ENCODE measurements at places on chromosomes 1 and 21.

- DNase-seq = no peak
Measured at GRCh38 chr1:6349254-6349943, 44.2 kb downstream of the ACOT7 start.

GRCh38 chr1:233570216-233570615, 43.7 kb upstream of the KCNK1 start:
- DNase-seq = no peak

GRCh38 chr1:87812871-87813577, 484.3 kb downstream of the LMO4 start:
- DNase-seq = no peak

DNA sequence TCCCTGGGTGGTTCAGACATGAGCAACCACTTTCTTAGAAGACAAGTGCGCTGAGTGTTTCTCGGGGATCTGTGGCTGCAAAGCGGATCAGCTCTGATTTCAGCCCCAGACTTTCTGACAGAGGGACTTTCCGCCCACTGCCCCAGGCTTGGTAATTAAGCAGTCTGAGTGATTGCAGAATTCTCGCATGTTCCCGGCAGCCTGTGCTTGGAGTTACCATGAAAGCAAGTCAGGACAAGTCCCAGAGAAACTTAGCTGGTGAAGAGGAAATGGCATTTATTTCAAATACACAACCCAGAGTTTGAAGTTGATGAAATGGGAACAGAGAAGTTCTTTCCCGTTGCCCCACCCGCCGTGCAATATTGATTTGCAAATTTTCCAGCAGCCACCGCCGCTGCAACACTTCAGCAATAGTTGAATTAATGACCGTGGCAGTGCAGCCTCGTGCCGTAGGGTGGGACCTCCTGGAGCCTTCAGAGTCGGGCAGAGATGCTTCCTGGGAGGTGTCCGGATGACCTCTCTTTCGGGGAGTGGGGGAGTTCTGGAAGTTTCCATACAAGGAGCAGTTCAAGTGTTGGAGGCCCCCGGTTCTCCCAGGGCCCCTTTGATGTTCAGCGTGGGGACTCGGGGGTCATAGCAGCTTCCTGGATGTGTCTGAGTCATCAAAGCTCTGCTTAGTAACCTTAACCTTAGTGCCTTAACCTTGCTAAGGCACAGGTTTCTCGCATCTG, 134.7 kb downstream of the KAZN start:
- peak; percentile 8 for DNase-seq

DNA sequence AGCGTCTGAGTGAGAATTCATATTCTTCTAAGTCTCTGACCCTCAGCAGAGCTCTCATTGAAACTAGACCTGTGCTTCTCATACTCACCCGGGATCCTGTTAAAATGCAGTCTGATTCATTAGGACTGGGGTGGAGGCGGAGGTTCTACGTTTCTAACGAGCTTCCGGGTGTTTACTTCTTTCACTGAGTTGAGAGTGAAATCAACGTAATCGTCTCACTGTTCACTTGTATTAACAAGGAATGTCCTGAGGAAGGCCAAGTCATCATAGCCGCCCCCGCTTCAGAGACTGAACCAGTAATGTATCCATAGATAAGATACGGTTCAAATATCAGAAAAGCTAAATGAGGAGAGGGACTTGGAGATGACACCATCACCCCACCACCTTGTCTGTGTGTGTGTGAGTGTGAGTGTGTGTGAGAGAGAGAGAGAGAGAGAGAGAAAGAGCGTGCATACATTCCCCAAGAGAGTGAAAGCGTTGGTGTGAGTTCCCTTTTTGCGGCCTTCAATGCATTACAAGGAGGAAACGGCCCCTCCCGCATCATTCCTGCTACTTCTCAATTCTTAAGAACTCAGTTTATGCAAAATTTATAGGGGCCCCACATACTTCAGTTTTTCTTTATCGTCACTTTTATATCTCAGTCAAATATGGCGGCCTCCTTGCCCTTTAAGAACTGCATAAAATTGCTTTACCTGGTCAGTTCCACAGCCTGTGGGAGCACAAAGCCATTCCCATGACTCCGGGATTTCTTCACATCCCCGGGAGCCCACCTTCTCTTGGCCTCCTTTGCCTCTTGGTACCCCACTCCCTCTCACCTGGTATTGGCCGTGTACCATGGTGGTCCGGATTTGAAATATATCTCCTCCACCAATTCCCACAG, 19.8 kb downstream of the KMO start:
- DNase-seq = no peak

- DNase-seq = no peak
Measured at GRCh38 chr21:28590676-28591075, 402.0 kb downstream of the LTN1 start.

DNA sequence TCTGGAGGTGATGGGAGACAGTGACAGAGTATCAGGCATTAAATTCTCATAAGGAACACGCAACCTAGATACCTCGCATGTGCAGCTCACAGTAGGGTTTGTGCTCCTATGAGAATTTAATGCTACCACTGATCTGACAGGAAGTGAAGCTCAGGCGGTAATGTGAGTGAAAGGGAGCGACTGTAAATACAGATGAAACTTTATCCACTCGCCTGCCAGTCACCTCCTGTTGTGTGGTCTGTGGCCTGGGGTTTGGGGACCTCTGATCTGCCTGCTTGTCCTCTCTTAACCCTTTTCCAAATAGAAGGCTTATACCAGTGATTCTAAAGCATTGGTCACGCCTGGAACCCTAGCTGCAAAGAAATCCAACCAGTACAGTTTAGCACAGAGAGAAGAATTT, 15.3 kb downstream of the GABPA start:
- no peak for DNase-seq

- no peak for DNase-seq
Measured at GRCh38 chr1:4494027-4494426, 160.4 kb upstream of the AJAP1 start.

DNA sequence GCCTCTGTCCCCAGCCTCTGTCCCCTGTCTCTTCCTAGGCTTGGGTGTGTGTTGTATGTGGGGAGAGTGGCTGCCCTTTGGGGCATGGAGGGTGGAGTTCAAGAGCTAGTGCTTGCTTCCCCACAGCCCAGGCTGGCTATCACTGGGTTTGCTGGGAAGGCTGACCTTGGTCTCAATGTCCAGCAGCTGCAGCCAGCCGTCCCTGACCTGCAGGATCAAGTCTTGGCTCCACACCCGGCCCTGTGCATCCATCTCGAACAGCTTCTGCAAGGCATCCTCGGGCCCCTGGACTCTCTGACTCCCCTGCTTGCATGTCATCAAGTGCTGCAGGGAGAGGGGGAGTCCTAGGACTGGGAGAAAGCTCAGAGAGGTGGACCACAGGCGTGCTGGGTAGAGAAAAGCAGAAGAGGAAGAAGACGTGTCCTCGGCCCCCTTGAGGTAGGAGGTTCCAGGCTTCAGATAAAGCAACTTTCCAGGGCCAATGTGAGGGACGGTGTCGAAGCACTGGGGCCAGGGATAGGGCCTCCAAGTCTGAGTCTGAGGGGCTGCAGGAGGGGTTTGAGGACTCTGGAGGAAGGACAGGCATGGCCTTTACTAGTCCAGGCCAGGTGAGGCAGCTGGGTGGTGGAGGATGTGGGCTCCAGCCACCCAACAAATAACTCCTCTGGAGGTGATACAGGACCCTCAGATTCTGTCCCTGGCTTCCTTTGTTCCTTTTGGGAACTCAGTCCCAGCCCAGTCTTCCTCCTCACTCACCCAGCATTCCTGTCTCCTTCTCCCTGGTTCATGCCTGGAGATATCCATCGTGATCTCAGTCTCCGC, 4.0 kb downstream of the EPS8L3 start:
- no peak for DNase-seq
